ACHN (cell line): ENCODE measurements at places on chromosomes 16 and 17.

DNA sequence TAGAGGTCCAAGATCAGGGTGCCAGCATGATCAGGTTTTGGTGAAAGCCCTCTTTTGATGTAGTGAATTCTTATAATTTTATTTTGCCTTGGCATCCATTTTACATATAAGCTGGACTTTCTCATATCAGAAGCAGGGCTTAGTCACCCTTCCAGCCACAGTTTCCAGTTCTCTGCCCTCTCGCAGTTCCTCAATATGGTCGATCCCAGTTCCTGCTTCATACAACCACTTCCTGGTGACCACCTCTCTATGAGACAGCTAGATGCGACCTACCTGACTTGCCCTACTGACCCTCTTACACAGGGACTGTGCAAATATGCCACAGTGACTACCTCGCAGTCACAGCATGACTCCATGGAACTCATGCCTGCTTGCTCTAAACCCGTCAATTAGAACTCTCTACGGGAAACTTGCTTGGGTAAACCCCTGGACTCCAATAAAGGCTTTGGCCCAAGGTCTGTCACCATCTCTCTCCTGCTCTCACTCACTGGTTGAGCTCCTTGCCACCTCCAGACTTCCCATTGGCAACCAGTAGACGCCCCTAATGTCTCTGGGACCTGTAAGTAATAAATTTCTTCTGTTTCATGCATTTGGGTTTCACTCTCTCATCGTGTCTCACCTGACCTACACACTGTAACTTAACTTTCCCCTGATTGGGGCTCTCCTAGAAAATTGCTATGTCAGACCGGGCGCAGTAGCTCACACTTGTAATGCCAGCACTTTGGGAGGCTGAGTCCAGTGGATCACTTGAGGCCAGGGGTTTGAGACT, 21.4 kb downstream of the CD300LG start:
- DNase-seq = no peak

DNA sequence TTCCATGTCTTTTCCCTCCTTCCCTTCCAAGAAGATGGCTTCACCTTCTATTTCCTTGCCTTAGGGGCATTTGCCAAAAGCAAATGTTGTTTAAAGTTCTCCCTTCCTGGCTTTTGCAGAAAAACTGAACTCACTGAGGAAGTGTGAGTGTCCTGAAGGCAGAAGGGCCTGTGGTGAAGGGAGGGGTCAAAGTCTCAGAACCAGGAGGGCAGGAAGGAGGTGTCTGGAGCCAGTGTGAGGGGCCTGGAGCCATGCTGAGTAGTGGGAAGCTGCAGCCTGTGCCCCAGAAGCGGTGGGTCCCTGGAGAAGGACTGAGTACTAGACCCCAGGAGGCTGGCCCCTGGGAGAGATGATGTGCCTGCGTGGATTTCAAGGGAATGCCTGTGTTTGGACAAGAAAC, 23.8 kb upstream of the SUPT4H1 start:
- DNase-seq = no peak

- no peak for DNase-seq
Observed at GRCh38 chr16:78242239-78242630, 142.8 kb downstream of the WWOX start.

DNA sequence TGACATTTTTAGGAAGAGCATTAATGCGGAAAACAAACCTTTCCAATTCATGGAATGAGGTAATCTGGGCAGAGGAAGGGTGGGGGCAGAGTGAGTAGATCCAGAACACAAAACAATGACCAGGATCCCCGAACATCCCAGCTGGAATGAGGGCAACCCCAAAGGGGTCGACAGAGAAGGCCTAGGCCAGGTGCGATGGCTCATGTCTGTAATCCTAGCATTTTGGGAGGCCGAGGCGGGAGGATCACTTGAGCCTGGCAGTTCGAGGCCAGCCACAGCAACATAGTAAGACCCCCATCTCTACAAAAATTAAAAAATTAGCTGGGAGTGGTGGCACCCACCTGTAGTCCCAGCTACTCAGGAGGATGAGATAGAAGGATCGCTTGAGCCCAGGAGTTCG, 64.7 kb downstream of the ZFHX3 start:
- no peak for DNase-seq
